ENCODE measurements at places on chromosomes 11 and 22.

- DNase-seq: no peak
These were observed 72.1 kb downstream of the BRD1 start for GRCh38 chr22:49755631-49756001.

- DNase-seq: peak; percentile 54
These were observed 566.4 kb downstream of the METTL15 start for GRCh38 chr11:28674433-28675103.

DNA sequence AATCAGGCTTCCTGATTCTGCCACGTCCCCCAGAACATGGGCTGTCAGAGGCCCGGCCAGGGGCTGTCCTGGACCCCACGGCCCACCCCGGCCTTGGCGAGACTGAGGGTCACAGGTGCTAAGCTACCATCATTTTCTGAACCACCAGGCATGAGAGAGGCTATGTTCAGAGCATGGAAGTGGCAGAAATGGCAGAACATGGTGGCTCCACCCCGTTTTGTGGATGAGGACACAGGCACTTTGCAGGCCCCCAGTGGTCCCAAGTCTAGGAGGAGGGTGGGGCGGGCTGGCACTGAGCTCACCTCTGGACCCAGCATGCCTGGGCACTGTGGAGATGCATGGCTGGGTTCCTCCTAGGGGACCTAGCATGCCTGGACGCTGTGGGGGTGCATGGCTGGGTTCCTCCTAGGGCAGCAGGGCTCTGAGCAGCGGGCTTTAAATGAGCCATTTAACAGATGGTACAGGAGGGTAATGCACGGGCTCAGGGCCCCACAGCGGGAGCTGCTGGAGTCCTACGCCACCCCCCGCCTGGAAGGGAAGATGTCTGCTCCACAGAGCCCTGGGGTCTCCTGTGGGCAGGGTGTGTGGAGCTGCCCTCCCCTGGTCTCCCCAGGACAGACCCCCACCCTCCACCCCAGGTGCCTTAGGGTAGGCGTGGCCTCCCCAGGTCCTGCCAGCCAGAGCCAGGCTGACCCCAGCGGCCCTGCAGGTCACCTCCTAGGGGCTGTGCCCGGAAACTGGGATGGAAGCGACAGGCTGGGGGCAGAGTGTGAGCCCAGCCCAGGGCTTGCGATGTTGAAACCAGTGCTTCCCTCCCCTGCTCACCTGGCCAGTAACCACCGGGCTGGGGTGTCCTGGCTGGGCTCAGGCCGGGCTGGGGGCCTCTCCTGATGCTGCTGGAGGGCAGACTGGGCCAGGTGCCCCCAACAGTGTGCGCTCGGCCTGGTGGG, 6.1 kb upstream of the MUC5AC start:
- DNase-seq: no peak

DNA sequence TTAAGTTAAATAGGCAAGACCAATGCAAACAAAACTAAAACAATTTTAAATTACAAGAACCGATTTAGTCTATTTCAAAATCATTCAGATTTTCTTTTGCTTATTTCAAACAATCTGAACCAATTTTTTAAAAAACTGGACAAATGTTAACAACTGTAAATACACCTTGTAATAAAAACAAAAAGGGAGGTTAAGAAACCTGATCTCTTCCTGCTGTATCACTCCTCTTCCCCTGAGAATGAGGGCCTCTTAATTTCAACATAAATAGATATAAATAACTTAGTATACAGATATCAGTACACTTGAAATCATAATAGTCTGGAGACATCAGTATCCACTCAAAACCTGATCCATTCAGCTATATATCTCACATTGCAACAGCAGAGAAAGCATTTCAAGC, 346.6 kb downstream of the TTC28 start:
- DNase-seq: no peak

- DNase-seq: no peak
These were observed 213.9 kb upstream of the CADM1 start for GRCh38 chr11:115718106-115718505.

- DNase-seq: peak; percentile 76
These were observed 27.3 kb downstream of the SLC1A2 start for GRCh38 chr11:35391922-35392688.

GRCh38 chr11:112523477-112523876, 262.8 kb upstream of the PLET1 start:
- peak; percentile 59 for DNase-seq

DNA sequence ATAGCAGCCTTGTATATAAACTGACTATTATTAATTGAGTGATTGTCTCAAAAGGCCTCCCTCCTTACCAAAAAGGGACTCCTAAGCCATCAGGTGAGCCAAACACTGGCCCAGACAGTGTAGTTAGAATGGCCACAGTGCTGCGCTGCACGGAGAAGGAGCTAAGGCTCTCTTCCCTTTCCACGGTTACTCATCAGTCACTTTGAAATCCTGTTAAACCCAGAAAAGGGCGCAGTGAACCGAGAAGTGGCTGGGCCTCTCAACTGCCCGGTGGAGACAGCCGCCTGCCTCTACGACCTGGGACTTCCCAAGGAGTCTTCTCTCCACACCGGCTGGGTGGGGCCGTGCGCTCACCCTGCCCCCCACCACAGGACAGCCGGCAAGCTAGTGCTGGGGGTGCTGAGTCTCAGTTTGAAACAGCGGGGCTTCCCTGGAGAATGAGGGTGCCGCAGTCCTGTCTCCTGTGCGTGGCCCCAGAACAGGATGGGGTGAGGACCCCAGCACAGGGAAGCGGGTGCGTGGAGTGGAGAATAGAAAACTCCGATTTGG, 1.3 kb downstream of the MYH9 start:
- no peak for DNase-seq

- DNase-seq: no peak
These were observed 274.9 kb upstream of the CADM1 start for GRCh38 chr11:115778928-115779650.

- no peak for DNase-seq
These were observed 1658.4 kb upstream of the RAG2 start for GRCh38 chr11:38256436-38256835.

DNA sequence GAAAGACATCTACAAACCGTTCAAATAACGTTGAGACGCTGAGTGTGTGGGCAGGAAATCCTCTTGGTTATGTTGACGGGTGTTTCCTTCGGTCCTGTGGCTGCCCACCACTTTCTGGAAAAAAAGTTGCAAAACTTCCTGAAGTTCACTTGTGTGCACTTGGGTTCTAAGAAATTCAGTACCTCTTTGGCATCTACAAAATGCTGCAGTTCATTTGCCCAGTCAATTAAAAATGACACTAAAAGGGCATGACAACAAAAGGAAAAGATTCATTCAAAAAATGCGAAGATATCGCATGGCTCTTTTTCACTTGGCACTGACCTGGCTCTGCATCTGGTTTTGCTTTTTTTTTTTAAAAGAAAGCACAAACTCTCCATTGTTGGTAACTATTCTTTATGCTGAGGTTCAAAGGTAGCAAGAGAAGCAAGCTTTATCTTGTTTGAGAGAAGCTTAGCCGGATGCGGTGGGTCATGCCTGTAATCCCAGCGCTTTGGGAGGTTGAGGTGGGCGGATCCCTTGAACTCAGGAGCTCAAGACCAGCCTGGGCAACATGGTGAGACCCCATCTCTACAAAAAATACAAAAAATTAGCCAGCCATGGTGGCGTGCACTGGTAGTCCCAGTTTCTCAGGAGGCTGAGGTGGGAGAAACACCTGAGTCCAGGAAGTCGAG, 10.6 kb upstream of the XBP1 start:
- no peak for DNase-seq

DNA sequence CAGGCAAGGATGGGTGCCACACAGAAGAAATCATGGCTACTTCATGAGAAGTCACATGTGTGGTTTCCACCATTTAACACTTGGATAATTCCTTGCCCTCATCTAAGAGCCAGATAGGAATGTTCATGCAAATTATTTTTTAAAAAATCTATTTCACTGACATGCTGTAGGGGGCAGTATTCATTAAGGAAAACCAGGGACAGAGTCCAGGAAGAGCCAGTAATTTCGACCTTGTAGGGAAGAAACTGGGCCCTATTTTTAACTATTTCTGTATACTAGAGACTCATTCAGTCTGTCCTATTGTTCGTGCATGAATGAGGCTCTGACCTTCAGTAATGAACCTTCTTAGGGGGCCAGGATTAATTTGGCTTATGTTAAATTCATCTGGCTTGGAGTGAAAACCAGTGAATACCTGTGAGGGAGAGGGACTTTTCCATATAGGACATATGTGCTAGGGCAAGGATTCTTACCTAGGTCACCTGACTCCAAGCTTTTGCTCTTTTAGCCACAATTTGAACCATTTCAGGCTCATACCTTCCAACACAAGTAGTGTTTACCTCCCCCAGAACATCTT, 192.7 kb downstream of the NAV2 start:
- peak; percentile 66 for DNase-seq

GRCh38 chr11:130449996-130450769, 1.7 kb downstream of the ADAMTS15 start:
- peak; percentile 68 for DNase-seq

DNA sequence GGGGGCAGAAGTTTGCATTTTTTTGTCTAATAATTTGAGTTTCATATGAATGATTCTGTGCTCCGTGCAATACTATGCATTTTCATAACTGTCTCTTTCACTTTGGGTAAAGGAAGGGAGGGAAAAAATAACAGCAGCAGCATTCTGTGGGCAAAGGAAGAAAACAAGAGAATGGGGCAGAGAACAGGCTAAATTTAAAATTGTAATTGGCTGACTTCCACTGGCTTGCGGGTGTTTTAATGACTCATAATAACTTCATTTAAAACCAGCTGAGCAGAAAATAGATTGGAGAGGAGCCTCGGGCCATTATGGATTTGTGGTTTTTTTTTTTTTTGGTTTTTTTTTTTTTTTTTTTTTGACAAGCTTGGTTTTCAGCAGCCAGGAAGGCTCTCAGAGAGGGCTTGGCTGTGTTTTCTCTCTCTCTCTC, 107.4 kb downstream of the ZBTB16 start:
- DNase-seq: peak; percentile 88

DNA sequence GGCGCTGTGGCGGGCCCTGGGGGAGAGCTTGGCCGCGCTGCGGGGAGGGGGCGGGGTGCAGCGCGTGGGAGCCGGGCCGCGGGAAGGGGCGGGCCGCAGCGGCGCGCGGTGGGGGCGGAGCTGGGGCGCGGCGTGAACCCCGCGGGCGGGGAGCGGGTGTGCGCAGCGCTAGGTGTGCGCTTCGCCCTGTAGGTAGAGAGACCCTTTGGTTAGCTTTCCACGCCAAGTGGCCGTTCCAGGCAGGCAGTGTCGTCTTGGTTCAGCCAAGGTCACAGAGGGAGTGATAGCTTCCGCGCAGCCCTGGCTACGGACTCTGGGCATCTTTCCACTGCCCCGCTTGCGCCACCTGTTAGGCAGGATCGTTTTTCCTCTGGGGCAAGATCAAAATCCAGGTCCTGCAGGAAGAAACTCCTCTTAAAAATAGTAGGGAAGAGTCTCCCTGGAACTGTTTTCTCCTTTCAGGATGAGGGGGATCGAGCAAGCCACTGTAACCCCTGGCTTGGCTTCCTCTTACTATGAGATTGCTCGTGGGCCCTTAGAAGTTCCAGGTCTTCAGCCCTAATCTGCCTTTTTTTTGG, 434 bp downstream of the BANF1 start:
- DNase-seq: no peak

DNA sequence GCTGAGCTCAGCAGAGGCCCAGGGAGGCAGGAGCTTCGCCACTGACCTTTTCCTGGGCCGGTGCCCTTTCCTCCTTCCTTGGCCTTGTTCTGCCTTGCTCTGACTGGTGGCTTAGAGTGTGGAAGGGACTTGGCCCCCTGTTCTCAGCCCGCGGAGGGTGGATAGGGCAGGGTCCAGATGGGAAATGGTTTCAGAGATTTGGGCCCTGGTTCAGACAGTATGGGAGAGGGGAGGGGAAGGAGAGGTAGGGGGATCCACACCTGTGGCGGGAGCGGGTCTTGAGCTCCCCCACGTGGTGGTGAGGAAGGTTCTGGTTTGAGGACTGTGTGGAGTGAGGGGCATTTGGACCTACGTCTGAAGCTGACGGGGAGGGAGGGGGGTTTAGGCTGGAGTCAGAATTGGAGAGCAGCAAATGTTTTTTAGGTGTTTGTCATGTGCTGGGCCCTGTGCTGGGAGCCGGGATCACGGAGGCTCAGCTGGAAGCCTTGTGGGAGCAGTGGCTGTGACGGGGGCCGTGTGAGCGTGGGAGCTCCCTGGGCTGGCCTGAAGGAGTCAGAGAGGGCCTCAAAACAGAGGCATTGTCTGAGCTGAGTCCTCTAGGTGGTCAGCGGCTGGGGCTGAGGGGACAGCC, 27.2 kb downstream of the SHANK3 start:
- no peak for DNase-seq

GRCh38 chr11:119338965-119339588, 1.6 kb downstream of the C1QTNF5 start:
- DNase-seq: no peak

GRCh38 chr22:49712195-49712791, 115.4 kb downstream of the BRD1 start:
- DNase-seq: peak; percentile 13

- peak; percentile 83 for DNase-seq
These were observed 1.5 kb downstream of the RAB30 start for GRCh38 chr11:83070044-83070701.

DNA sequence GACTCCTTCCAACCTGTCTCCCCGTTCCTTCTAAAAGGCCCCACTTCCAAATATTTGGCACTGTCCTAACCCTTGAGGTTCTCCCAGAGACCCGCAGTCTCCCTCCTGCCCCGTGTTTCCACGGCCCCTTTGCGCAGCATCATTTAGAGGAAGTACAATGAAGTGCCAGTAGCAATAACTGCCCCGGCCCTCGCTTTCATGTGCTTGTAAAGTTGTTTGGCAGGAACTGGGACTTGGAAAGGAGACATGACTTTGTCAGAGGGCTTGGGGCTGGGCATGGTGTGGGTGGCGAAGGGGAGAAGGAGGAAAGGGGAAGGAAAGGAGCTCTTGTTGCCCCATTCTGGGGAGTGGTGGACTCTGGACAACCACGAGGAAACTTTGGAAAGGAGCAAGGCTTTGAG, 2.6 kb downstream of the CD44 start:
- DNase-seq: no peak

- DNase-seq: peak; percentile 29
These were observed 53.2 kb downstream of the GRIK4 start for GRCh38 chr11:120564573-120565311.

- DNase-seq: no peak
These were observed 559 bp downstream of the SNX19 start for GRCh38 chr11:130915603-130916237.

DNA sequence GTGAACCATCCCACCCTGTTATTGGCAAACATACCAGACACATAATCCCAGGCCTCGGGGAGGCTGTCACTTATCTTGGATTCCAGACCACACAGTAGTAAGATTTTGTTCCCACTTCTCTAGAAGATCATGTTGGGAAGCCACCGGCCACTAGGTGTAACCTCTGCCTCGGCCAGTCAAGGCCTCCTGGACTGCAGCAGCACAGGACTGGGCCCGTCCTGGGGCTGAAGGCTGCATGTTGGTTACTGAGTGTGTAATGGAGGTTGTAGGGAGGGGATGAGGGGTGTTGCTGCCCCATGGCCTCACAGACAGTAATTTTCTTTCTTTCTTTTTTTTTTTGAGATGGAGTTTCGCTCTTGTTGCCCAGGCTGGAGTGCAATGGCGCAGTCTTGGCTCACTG, 92.4 kb upstream of the SYT13 start:
- no peak for DNase-seq

Measured in fibroblast of skin of back (primary cell).